RWPE1 (cell line): ENCODE measurements at places on chromosomes 2 and 18.

GRCh38 chr2:11339508-11340083 is 4.8 kb downstream of the ROCK2 start:
- no peak for DNase-seq

- no peak for DNase-seq
Observed at GRCh38 chr18:5707586-5707985, 163.8 kb upstream of the EPB41L3 start.

DNA sequence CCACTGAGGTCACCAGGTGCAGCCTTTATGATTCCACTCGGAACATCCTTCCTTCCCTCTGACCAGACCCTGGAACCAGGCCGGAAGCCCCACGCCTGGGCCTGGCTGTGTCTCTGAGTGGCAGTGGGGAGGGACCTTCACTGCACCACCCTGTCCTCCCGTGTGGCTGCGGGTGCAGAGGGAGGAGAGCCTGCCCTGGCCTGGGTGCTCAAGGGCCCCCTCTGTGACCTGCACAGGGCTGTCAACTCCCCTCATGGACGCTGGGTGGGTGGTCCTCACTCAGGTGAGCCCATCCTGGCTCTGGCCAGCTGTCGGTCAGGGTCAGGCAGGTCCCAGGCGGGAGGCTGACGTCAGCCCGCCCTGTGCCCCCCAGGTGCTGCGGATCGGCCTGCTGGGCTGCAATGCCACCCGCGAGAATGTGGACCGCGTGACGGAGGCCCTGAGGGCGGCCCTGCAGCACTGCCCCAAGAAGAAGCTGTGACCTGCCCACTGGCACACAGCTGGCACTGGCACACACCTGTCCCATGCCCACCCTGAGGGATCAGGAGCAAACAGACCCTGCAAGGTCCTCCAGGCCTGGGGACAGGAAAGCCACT is 9.8 kb downstream of the AGXT start:
- no peak for DNase-seq

GRCh38 chr18:24108641-24109040 is 30.2 kb upstream of the CABYR start:
- no peak for DNase-seq

DNA sequence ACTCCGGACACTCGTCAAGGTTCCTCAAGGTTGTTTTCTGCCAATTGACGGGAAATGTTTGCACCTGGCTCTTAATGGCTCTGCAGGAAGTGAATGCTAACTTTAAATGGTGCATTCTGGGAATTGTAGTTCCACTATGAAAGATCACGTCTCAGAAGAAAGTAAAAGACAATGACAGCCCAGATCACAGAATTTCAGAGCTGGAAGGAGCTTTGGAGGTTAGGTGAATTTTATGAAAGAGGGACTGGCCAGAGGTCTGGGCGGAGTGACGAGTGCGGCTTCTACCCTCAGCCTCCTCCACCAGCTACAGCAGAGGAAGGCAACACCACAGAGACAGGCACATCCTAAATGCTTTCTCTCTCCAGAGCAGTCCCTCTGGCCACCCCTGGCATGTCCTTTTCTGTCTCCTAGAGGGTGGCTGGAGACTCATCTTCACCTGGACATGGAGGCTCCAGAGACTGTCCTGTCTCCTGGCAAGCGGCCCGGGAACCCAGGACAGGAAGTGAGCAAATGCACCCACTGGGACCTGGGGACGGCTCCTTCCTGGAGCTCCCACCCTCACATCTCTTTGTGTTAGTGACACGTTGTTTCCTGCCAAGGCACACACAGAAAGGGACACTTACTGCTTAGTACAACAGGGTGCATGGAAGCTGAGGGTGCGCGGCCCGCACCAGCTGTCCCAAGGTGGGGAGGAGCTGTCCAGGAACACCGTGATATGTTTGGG is 19.4 kb downstream of the THAP4 start:
- DNase-seq, result no peak
